ENCODE measurements at places on chromosomes 3 and 15. TPM values are rescaled to one million over a fixed set of nuclear protein-coding genes. Genes with fewer than 3 reads are reported as not detected.

ADAMTS9 gene
- total RNA-seq = 2.7 TPM

GCSAM gene
- 1.5 TPM for total RNA-seq

ABTB1 gene
- 4.3 TPM for total RNA-seq

GOLGA8T gene
- not detected for total RNA-seq

VEPH1 gene
- total RNA-seq = not detected

PRR20G gene
- total RNA-seq = not detected

SUCNR1 gene
- not detected for total RNA-seq

TP63 gene
- 286 TPM for total RNA-seq

LCMT2 gene
- total RNA-seq = 9.5 TPM

SLC28A1 gene
- 0.17 TPM for total RNA-seq

GOLGA6D gene
- not detected for total RNA-seq

ATP1B3 gene
- total RNA-seq = 64.8 TPM

HIGD2B gene
- total RNA-seq = not detected

SLC33A1 gene
- 60.1 TPM for total RNA-seq

SMCO1 gene
- total RNA-seq = not detected

TNFAIP8L3 gene
- total RNA-seq = 9.7 TPM

GOLGA8J gene
- total RNA-seq = not detected
